ENCODE measurements at places on chromosomes 11 and 22.

DNA sequence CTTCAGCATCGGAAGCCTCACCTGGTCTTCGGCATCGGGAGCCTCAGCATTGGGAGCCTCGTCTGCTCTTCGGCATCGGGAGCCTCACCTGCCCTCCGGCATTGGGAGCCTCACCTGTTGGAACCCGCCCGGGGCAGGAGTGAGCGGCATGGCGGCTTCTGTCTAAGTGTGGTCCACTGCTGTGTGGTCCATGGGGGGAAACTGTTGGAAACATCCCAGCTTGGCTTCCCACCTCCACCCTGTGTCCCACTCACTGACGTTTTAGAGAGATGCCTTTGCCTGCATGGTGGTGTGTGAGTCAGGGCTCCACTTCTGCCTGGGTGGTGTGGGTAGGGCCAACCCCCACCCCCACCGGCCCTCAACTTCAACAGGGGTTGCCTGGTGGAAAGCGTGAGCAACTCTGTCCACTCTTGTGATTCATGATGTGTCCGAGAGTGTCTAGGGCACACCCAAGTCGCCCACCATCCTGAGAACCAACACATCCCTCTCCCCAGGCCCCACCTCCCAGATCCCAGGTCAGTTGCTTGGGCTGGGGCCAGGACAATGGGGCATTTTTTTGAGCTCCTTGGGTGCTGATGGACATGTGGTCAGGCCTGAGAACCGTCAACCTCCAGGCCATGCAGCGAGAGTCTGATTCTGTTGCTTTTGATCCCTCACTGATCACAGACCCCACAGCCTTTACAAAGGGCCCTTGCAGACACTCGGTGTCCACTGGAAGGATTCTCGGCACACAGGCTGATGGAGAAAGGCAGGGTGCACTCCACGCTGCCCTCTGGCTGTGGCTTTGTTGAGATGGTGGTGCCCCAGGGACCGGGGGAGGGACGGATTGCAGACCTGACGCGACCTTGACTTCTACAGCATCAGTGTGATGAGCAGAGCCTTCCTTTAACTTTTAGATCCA lies 406.7 kb downstream of the TBC1D22A start:
- DNase-seq: no peak

DNA sequence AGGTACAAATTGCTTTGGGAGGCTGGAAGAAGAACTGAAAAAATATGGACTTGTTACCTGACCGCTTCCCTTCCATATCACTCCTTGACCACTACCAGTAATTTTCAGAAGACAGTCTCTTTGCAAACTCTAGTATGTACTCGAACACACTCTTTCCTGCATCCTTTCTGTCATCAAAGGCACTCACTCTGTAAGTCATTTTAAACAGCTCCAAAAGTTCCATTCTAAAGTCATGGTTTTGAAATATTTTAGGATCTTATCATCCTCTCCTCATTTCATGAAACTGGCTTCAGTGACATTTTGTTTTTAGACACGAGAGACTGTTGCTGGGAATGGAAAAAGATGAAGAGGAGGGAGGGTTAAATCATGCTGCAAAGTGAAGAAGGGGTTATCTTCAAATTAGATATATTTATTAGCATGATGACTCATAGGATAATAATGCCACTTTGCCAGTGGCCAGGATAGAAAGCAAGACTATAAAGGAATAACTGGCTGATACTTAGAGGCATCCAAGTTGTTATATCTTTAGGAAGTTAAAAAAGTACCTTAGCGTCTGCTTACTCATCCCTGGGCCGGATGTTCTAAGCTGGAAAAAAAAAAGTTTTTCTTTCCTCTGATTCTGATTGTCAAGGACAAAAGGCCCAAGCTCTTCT lies 549.3 kb downstream of the METTL15 start:
- no peak for DNase-seq

DNA sequence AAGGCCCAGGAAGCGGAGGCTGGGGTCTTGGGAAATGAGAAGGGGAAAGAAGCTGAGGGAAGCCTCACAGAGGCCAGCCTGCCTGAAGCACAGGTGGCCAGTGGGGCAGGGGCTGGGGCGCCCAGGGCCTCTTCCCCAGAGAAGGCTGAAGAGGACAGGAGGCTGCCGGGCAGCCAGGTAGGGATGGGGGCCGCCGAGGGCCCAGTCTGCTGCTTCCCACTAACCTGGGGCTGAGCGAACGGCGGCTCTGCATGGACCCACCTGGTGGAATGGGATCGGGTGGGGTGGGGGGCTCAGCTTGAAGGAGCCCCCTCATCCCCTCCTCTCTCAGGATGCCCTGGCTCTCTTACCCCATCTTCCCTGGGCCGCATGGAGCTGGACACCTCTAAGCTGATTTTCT lies 7.7 kb downstream of the EHBP1L1 start:
- DNase-seq: no peak

GRCh38 chr11:706439-706956 lies 467 bp downstream of the EPS8L2 start:
- DNase-seq: no peak

DNA sequence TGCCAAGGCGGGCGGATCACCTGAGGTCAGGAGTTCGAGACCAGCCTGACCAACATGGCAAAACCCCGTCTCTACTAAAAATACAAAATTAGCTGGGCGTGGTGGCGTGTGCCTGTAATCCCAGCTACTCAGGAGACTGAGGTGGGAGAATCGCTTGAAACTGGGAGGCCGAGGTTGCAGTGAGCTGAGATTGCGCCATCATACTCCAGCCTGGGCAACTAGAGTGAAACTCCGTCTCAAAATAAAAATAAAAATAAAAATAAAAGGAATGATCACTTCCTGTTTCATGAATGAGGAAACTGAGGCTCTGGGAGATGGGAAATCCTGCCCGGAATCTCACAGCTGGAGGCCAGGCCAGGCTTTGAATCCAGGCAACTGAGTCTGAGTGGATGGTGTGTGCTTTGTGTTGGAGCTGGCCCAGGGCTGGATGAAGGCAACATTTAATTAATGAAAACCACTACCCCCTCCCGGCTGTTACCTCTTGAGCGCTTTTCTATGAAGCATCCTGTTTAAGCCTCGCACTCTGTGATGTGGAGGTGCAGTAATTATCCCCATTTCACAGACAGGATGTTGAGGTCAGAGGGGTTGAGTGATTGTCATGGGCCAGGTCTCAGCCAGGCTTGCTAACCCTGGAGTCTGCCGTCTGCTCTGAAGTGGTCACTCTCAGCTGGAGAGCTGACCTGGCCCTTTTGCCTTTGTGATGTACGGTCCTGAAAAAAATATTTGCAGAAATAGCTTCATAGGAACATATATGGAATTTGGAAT lies 27.8 kb downstream of the LRP5 start:
- DNase-seq: no peak

- DNase-seq: no peak
These were observed 262.9 kb downstream of the MN1 start for GRCh38 chr22:27538666-27539065.

- no peak for DNase-seq
These were observed 176.9 kb downstream of the FAT3 start for GRCh38 chr11:92401520-92401919.

- DNase-seq: no peak
These were observed 4.4 kb upstream of the SYTL2 start for GRCh38 chr11:85815186-85815931.

DNA sequence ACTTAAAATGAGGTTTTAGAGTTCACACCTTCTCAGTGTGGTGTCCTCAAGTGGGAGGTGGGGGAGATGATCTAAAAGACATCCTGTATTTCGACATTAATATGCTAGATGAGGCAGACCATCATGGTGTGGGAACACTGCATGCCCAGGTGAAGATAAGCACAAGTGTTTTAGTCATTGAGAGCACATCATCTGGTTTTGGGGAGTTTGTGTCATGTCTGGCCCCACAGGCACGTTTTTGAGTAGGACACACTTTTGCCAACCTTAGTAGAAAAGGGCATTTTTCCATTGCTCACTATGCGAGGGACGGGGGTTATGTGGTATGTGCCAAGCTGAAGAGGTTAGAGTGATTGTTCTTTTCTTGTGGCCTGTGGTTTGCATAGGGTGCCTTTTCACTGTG lies 189.3 kb downstream of the DBX1 start:
- DNase-seq: no peak

DNA sequence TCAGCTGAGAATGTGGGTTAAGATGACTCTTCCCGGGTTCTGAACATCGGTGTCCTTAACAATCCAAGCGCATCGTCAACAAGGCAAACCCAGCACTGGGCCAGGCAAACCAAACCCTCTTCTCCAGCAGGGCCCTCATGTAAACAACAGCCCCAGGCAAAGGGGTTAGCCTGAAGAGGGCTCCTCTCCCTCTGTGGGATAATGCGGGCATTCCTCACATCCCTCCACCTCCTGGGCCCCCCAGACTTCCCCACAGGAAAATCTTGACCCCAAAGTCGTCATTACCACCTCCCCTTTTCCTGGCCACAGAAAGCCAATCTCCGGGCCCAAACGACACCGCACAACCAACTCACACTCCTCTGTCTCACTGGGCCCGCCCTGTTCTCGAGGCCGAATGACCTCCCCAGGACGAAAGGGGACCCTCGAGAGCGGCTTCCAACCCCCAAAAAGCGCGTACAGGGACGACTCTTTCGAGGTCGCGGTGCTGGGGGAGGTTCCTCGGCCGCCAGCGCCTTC lies 566 bp downstream of the DDB1 start:
- no peak for DNase-seq

GRCh38 chr11:66080055-66080817 lies 10.2 kb downstream of the PACS1 start:
- DNase-seq: no peak

DNA sequence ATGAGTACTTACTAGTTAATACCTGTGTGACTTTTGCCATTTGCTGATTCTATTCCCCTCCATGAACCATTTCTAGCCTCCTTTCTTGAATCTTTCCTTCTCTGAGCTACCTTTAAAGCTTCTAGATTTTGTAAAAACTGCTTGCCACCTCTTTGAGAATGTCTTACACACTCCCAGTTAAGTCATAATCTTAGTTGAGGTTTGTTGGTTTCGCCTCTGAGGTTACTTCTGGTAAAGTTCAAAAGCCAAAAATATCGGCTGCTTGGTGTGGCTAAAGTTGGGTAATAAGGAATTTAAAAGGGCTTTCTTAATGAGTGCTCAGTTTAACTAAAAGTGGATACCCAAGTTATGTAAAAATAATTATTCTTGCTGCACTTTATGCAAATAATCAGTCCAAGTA lies 10.4 kb upstream of the GLYAT start:
- DNase-seq: no peak

DNA sequence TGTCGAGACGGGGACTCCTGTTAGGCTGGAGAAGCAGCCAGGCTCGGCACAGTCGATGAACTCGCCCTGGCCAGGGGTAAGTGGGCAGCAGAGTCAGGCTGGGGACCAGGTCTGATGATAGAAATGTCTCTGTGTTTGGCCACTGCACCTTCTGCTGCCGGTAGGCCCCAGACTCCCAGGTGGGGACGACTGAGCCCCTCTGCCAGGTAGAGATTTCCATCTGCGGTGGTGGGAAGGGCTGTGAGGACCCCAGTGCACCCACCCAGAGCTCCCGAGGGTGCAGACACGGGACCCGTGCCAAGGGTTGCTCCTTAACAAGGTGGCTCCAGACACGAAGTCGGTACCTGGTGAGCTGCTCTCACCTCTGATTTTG lies 862.5 kb downstream of the TBC1D22A start:
- DNase-seq: no peak

DNA sequence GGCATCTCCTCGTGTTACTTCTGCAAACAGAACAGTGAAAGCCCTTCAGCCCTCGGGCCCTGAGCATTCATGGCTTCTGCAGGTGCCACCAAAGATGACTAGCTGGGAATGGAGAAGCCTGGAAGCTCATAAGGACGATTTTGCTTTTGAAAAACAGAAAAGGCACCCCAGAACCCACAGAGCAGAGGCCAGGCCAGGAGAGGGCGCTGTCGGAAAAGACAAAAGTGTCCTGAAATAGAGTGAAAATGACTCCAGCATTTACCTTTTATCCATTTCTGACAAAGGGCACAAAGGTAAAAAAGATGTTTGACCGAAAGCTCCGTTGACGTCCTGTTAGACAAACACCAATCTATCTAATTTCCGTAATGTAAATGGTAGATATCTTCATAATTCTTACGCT lies 37.6 kb downstream of the ZNF195 start:
- peak; percentile 20 for DNase-seq

DNA sequence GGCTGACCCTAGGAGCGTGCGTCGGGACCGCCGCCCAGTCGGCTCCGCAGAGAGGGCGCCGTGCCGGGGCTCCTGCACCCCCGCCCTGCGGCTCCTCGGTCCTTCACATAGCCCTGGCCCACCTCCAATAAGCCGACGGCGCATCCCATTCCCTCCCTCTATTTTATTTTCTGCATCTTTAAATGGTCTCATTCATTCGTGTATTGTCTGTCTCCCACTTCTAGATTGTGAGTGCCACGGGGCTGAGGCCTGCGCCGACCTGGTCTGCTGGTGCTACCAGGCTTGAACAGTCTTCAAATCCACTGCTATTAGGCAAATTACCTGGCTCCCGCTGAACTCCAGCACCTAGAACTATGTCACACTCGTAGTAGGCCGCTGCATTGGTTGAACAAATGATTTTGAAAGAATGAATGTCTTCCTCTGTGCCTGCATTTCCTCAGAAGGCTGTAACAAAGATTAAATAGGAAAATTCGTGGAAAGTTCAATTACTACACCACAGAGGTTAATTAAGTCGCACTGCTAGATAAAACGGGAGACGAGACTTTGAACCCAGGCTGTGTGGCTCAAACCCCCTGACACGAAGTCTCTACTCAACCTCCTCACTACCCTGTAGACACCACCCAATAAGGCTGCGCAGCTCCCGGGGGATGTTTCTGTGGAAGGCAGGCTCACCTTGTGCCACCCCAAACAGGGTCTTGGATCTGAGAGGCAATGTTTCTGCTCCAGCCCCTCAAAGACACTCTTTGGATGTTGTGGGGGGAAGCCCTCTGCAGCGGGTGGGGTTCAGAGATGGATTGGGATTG lies 1.2 kb upstream of the PPP1R14B start:
- DNase-seq: no peak

DNA sequence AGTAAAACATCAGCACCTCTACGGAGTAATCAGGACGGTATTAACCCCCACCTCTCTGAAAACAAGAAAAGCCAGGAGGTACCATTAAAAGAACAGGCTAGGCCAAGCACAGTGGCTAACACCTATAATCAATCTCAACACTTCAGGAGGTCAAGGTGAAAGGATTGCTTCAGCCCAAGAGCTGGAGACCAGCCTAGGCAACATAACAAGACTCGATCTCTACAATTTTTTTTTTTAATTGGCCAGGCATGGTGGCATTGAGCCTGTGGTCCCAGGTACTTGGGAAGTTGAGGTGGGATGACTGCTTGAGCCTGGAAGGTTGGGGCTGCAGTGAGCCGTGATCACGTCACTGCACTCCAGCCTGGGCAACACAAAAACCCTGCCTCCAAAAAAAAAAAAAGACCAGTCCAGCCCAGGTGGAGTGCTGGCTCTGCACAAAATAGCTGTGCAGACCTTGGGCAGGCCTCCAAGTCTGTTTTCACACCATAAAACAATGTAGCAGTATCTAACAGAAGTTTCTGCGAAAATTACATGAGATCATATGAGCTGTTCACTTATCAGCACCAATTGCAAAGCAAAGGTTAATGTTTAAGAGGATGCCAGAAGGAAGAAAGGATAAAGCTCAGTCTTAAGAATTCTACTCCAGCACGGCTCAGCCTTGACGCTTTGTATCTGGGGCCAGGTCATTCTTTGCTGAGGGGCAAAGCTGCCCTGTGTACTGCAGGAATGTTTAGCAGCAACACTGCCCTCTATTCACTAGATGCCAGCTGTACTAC lies 14.8 kb downstream of the CHKA start:
- no peak for DNase-seq
